Bone marrow (tissue), 2 donors: ENCODE measurements at places on chromosomes 4 and X.
A peak's percentile ranks its signal among the peaks of the same experiment; 100 is the strongest.

GRCh38 chr4:56241500-56241899 is 145.8 kb downstream of the AASDH start:
- no peak for DNase-seq

DNA sequence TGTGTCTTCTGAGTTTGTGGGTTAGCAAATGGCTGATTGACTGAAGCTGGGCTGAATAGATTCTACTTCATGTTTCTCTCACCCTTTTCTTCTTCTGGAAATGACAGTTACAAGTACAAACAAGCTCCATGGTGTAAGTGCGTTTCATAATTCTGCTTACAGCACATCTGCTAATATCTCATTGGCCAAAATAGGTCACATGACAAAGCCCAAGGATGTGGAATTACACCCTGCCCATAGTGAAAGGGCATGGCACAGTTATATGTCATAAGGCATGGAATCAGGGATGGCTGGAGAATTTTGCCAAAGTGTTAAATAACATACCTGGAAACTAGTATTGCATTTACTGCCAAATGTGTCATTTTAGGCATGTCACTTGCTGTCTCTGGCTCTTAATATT is 327.2 kb downstream of the NKX6-1 start:
- DNase-seq: no peak

GRCh38 chrX:124257924-124258702 is 74.3 kb upstream of the TEX13D start:
- no peak for DNase-seq

- no peak for DNase-seq
Observed at GRCh38 chr4:62618042-62618441, 1417.9 kb downstream of the ADGRL3 start.

GRCh38 chr4:21413807-21414370 is 534.7 kb downstream of the KCNIP4 start:
- DNase-seq: no peak

GRCh38 chr4:129545599-129546278 is 449.8 kb downstream of the C4orf33 start:
- no peak for DNase-seq

DNA sequence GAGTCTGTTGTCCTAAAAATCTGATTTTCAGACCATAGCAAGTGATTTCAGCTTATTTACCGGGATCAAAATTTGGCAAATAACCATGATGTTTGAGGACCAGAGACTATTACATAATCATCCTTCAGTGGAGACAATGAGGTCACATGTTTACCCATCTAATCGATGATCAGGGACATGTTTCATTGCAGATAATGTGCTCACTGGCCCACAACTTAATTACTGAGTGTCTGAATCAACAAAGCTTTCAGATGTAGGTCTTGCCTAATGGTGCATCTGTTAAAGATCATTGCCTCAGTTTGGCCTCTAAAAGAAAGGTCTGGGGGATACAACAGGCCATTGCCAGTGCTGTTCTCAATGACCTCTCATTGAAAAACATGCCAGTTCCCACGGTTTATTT is 42.8 kb upstream of the KLHL34 start:
- DNase-seq: no peak

- no peak for DNase-seq
Observed at GRCh38 chrX:19906293-19906692, 18.9 kb upstream of the SH3KBP1 start.

DNA sequence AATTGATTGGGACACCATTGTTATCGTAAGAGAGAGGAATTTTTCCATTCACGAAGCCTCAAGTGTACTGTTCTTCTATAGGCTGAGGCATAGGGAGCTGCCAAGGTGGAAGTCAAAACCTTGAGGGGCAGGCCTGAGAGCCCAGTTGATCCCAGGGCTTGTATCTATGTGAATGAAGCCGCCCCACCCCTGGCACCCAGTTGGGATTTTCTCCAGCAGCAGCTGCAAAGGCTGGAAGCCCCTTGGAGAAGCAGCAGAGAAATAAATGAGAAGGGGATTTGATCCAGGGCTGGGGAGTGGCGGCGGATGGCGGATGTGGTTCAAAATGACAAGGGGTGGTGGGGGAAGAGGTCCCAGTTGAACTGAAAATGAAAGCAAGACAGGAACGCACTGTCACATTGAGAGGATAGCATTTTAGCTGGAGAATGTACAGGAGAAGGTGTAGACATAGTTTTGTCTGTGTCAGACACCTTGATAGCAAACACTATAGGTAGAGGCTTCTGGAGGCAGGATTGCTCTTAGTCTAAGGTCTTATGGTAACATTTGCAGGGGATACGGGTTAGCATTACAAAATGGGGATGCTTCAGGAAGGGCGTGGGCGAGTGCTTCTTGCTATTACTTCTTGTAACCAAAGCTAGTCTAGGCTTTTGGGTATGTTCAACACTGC is 32.6 kb downstream of the DOCK11 start:
- DNase-seq: peak; percentile 57

GRCh38 chr4:176708771-176709311 is 83.9 kb downstream of the VEGFC start:
- DNase-seq: no peak

DNA sequence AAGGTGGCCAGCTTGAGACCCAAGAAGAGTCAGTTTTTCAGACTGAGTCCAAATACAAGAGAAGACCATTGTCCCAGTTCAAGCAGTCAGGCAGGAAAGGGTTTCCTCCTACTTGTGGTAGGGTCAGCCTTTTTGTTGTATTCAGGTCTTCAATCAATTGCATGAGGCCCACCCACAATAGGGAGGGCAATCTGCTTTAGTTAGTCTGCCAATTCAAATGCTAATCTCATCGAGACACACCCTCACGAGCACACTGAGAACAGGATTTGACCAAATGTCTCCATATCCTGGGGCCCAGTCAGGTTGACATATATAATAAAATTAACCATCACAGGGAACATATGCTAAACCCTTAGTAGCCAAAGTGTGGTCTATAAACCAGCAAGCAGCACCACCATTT is 75.3 kb upstream of the FRMPD3 start:
- DNase-seq: no peak

GRCh38 chr4:147924604-147925412 is 192.9 kb downstream of the ARHGAP10 start:
- no peak for DNase-seq

DNA sequence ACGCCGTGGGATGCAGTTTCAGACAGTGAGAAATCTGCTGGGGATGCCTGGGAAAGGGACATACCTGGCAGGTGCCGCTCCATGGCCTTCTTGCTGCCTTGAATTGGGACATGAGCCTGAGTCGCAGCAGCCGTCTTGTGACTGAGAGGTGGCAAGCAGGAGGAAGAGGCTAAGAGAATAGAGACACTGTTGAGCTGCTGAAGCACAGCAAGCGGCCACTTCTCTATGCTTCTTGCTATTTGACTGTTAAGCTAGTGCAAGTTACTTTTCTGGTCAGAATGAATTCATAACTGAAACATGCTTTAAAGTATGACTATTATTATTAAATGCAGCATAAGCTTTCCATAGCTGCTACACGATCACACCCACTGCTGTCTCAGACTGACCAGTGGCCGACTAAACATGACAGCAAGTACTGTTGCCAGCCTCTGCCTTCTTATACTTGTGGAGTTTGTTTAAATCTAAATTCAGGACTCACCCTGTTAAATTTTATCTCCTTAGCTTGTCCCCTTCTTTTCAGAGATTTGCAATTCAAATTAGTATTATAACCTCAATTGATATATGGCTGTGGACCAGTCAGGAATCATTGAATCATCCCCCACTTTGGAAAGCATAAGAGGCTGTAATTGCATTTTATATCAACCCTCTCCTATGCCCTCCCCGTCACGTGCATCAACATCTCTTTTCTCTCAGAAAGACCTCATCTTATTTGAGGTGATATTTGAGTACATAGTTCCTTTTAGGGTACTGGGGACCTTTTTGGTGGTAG is 24.8 kb upstream of the ACSL1 start:
- DNase-seq: no peak

DNA sequence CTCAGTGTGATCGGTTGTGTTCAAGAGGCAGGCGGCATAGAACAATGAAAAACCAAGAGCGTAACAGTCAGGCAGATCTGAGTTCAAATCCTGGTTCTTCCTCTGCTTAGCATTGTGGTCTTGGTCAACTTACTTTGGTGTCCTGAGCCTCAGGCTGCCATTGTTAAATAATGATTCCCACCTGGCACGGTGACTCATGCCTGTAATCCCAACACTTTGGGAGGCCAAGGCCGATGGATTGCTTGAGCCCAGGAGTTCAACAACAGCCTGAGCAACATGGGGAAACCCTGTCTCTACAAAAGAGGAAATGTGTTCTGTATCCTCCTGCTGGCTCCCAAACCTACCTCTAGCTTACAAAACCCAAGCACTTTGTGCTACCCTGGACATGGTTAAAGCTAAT is 129.0 kb upstream of the STX18 start:
- DNase-seq: no peak
